ENCODE measurements at places on chromosomes 6 and 20.

GRCh38 chr20:33125983-33126382 lies 42.0 kb upstream of the BPIFA2 start:
- DNase-seq, result no peak

- no peak for DNase-seq
Measured at GRCh38 chr20:41249411-41250281, 67.9 kb downstream of the ZHX3 start.

DNA sequence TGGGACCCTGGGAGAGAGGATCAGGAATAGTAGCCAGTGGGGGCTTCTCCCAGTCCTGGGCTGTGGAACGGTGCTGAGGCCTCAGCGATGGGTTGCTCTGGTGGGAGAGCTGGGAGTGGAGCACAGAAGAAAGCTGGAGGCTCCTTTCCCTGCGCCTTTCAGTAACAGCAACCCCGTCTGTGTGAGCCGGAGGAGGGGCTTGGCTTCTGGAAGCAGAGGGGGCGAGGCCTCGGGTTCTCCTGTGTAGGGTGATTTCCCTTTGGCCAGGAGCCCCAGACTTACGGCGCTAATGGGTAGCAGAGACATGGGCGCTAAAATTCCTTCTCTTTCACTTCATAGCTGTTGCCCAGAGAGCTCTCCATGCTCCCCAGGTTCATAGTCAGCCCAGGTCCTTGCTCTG lies 55.0 kb downstream of the DAAM2 start:
- DNase-seq, result no peak

DNA sequence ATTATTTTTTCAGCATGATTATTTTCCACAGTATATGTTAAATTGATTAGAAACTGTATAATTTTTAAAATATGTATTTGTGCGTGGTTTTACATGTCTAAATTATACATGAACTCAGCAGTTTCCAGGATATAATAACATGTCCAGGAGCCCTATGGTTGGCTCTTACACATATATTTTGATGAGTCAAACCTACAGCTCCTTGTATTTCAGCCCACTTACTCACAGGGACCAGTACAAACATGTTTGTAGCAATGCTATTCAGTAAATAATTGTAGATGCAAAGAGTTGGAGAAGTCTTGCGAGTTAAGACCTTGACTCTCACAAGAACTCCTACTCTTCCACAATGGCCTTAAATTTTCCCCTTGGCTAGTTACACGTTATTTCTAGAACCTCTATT lies 107.2 kb upstream of the SASH1 start:
- DNase-seq, result no peak

DNA sequence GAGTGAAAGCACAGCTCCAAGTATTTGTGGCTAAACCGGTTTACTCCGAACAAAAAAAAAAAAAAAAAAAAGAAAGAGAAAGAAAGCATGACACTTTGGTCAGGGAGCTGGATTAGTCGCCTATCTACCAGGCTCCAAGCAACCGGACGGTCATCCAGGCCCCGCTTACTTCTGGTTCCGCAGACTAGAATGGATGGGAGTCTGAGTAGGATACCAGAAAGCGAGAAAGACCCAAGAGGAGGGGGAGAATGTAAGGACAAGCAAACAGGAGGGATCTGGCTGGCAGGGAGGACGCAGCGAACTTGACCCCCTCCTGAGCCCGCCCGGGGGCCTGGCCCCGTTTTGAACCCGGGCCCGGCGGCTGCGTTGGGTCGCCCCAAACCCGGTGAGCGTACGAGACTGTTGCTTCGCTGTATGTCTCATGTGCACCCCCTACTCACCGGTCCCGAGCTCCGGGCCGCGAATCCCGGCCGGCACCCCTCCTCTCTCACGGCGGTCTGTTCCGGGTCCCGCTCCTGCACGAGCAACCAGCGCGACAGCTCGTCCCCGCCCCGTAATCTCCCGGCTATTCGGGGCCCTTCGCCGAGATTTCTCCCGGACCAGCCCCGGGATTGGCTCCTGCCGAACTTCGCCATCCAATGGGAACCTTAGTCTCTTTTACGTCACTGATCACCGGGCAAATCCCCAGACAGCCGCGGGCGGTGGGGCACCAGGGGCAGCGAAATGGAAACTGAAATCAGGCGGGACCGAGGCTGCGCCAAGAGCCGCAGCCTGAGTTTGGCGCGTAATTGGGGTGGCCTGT lies at the start of gene TRIM26:
TSS of gene TRIM26 (minus strand) at position 542 of the 802 bp plus-strand sequence. CDS start 14,303 bp downstream, outside the sequence.
- peak; percentile 93 for DNase-seq

DNA sequence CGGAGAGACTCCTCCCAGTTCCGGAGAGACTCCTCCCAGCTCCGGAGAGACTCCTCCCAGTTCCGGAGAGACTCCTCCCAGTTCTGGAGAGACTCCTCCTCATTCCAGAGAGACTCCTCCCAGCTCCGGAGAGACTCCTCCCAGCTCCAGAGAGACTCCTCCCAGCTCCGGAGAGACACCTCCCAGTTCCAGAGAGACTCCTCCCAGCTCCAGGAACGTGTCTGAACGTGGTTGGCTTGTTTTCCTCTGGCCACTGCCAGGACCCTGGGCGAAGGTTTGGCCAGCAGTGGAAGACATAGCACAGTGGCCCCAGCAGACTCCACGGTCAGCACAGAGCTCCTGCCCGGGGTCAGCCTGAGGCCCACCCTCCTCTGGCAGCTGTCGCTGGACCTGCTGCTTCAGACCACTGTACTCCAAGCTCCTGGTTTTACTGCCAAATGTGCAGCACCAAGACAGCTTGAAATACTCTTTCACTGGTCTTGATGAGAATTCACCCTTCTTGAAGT lies 122.3 kb upstream of the AFDN start:
- DNase-seq, result no peak

GRCh38 chr20:54284928-54285704 lies 77.2 kb downstream of the PFDN4 start:
- no peak for DNase-seq

- no peak for DNase-seq
Measured at GRCh38 chr20:41074441-41074840, 45.8 kb downstream of the TOP1 start.

DNA sequence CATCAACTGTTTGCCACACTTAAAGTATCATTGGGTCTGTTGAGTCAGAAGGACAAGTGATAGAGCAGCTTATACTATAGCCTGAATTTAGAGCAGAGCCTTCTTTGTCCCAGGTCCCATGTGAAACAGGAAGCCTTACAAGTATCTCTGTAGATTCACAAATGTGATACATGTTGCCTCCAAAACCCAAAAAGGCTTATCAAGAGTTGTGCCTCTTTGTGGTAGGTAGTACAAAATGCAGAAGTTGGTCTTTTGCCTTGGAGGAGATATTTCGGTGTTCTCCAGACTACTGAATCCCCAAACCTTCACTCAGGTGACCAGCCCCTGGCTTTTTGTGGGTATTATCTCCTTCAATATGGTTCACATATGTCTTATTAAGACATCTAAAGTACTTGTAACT lies 172.8 kb upstream of the PROKR2 start:
- DNase-seq, result no peak
